AG20443 (cell line): ENCODE measurements at places on chromosomes 5 and 9.

- no peak for DNase-seq
These were observed 33.8 kb upstream of the ACO1 start for GRCh38 chr9:32350682-32351081.

DNA sequence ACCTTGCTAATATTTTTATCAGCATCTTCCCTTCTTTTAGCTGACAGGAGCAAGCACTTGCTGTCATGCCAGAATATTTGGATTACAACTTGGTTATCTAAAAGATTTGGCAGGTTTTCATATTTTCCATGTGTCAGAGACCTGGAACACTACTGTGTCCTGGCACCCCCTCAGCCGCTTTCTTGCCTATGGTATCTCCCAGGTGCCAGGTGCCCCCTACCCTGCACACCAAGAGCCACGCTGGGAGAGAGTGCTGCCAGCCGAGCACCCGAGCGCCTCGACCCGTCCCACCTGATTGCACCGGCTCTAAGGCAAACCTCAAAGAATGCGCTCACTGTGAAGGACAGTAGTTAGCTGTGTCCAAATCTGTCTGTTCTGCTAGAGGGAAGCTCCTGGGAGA lies 84.8 kb downstream of the GTF3C4 start:
- peak; percentile 9 for DNase-seq

- DNase-seq = no peak
These were observed 8.0 kb downstream of the SPOCK1 start for GRCh38 chr5:137491121-137491520.

- peak; percentile 81 for DNase-seq
These were observed 22.0 kb downstream of the ENHO start for GRCh38 chr9:34500623-34501267.

GRCh38 chr9:70113403-70114022 lies 69.9 kb downstream of the MAMDC2 start:
- peak; percentile 83 for DNase-seq

- peak; percentile 63 for DNase-seq
These were observed 275.9 kb downstream of the ACTL7B start for GRCh38 chr9:108579757-108580439.

DNA sequence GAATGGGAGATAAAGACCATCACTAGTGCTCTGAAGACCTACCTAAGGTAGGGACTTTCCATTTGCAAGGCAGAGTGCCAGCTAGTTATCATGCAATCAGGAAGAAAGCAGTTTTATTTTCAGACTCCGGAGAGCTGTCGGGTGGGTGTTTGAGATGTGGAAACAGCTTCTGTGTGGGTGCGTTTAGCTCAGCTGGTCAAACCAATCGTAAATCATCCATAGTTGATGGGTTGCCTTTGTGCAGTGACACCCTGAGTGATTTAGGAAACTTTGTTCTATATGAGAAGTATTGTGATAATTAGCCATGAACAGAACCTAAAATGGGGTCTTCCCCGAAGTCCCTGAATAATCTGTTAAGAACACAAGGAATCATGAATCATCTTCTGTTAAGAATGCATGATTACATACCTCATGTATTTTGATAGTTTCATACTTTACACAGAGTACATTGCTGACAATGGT lies 284.3 kb downstream of the ARHGAP26 start:
- no peak for DNase-seq

- peak; percentile 27 for DNase-seq
These were observed 113.6 kb upstream of the FER start for GRCh38 chr5:108634010-108634616.

DNA sequence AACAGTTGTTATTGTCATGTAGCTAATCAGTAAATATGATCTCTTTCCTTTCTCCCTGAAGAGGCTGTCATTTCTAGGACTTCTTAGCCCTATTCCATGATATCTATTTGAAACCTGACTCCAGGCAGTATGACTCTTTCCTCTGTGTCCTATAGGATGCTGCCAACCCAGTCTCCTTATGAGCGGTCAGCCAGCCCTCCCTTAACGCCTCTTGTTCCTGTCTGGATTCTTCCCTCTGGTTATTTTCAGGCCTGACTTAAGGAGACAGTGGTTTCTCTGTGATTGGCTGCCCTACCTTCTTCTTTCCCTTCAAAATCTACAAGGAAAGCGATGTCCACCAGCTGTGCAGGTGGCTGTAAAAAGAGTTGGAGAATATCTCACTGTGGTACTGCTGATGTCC lies 19.4 kb upstream of the C5orf63 start:
- peak; percentile 47 for DNase-seq

GRCh38 chr9:115690786-115691496 lies 462.6 kb upstream of the PAPPA start:
- DNase-seq = peak; percentile 71
